ENCODE measurements at places on chromosomes 6 and 20. TPM values are rescaled to one million over a fixed set of nuclear protein-coding genes. Genes with fewer than 3 reads are reported as not detected.

GRCh38 chr20:14561741-14562221, 224.4 kb upstream of the FLRT3 start:
- DNase-seq = no peak

DNA sequence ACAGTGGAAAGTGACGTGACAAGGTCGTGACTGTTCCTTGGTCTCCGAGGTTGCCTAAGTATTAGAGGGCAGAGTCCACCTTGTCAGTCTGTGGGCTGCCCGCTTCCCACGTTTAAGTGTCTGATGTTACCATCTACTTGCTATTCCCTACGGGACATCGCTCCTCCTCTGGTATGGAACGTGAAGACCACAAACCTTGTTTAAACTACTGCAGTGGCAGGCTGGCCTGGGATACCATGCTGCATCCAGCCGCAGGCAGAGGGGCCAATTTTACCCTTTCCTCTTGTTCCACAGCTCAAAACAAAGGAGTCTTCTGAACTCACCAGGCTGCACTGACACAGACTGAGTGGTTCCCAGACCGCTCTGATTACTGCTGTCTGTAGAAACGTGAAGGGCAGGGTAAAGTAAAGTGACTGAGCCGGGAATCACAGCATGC, 275.9 kb downstream of the FOXC1 start:
- no peak for DNase-seq

DNA sequence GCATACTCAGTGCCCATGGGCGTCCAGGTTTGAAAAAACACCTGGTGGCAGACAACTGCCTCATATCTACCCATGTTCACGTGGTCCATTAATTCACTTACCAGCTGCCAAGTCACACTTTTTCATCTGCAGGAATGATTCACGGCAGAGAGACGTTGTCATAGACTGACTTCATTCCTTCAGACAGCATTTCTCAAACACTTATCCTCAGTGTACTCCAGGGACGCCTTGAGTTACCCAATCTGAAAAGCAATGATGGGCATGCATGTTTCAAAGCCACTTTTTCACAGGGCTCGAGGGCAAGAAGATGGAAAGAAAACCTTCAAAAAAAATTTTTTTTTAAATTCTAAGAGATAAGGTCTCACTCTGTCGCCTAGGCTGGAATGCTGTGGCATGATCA, 6.0 kb downstream of the MMP24OS start:
- no peak for DNase-seq

GRCh38 chr6:113774127-113774825, 82.9 kb upstream of the MARCKS start:
- DNase-seq = no peak

Gene TMEM244
- not detected for total RNA-seq

DNA sequence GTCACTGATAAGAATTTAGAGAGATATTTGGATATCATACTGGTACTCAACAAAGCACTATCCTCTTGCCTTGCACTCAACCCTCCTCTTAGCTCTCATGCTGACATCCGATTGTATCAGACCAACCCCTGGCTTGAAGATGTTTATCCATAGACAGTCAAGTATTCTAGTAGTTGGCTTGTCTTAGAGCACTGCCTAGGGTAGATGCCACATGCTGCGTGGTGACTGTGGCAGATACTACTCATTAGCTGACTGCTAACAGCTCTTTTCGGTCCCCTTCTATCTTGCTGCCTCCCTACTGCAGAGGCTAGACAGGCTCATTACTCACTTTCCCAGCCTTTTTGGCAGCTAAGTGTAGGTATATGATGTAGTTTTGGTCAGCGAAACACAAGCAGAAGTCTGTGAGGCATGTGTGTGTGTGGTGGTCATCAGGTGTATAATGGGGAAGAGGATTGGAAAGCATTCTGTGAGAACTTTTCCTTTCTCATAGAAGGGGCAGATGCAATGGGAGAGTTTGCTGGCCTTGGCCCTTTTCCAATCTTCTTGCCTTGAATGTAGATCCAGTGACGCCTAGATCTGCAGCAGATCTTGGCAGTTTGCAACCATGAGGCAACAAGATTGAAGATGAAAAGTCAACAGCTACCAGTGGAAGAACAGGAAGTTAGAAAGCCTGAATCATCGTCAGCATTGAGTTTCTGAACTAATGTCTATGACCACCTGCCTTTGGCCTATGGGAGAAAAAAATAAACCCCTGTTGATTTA, 4.4 kb upstream of the IFNGR1 start:
- no peak for DNase-seq

Gene ZNF334
- total RNA-seq = not detected

DNA sequence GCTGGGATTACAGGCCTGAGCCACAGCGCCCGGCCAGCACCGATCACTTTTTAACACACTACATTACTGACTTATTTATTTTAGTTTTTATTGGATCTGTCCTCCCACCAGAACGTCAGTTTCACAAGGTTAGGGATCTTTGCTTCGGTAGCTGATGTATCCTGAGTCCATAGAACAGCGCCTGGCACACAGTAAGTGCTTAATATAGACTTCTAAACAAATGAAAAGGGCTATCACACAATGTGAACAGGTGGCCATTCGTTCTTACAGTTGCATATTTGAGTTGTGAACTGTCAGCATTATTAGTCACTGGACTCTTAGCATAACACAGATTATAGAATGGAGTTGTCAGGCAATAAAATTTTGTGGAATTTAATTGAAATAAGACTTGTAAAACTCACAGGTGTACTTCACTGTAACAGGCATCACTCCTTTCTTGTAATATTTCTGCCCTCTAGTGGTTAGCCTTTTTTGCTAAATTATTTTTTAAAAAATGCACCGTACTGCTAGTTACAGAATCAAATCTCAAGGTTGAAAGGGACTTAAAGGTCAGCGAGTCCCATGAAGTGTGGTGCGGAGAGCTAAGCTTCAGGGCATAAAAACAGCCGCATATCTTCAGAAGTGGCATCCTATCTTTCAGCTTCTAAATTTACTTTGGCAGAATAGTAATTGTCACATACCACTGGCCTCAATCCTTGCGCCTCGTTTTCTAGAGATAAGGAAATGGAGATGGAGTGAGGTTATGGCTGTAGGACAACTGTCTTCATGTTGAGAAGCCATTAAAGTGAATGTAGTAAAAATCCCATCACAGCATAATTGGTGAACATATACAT, 3.4 kb upstream of the TBC1D7 start:
- DNase-seq = peak; percentile 31

Gene NOX3
- total RNA-seq = not detected

Gene SEL1L2
- total RNA-seq = not detected

DNA sequence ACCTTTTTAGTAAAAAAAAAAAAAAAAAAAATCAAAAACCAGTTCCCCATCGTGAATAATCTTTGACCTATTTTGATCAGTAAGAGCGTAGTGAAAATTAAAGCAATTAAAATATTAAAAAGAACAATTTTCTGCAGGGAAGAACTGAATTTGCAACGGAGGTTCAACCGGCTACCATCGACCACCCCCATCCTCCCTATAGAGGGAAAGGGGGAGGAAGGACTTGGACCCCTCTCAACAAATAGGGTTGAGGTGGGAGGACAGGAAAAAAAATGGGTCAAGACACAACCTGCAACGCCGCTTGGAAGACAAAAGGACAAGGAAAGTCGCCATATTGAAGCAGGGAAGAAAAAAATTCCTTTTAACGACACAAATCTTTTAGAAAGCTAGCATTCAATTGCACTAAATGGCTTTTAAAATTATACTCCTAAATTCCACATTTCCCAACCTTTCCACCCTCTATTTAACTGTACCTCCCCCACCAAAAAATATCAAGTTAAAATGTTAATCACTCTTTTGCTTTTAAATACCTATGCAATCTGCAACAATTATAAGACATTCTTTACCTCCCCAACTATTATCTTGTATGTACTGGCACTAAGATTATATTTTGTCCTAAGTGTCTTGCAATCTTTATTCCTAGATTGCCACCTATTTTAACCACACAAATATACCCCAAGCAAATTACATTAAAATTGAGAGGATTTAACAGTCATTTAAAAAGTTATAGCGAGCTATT, 1.7 kb downstream of the PPP1R10 start:
- peak; percentile 57 for DNase-seq

DNA sequence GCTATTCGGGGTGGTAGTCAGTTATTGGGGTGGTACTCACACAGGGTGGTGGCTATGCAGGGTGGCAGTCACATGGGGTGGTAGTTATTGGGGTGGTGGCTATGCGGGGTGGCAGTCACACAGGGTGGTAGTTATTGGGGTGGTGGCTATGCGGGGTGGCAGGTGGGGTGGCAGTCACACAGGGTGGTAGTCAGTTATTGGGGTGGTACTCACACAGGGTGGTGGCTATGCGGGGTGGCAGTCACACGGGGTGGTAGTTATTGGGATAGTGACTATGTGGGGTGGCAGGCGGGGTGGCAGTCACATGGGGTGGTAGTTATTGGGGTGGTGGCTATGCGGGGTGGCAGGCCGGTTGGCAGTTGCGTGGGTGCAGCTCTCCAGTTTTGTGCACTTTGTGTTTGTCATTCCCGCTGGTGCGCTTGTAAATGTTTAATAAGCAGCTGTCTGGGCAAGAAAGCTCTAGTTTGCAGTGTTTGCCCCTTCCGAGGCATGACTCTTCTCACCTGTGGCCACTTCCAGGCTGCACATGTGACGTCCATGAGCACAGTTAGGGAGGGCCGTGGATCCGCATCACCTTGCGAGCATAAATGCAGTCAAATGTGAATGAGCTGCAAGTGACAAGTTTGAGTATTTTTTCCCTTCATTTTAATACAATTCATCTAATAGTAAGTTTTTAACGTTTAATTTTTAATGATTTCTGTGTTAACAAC, 219.0 kb upstream of the CST7 start:
- no peak for DNase-seq

Gene ARMC12
- total RNA-seq = not detected

DNA sequence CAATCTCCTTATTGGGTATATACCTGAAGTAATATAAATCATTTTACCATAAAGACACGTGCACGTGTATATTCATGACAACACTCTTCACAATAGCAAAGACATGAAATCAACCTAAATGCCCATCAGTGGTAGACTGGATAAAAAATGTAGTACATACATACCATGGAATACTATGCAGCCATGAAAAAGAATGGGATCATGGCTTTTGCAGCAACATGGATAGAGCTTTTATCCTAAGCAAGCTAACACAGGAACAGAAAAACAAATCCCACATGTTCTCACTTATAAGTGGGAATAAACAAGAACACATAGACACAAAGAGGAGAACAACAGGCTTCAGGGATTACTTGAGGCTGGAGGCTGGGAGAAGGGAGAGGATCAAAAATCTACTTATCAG, 208.3 kb upstream of the QKI start:
- no peak for DNase-seq

DNA sequence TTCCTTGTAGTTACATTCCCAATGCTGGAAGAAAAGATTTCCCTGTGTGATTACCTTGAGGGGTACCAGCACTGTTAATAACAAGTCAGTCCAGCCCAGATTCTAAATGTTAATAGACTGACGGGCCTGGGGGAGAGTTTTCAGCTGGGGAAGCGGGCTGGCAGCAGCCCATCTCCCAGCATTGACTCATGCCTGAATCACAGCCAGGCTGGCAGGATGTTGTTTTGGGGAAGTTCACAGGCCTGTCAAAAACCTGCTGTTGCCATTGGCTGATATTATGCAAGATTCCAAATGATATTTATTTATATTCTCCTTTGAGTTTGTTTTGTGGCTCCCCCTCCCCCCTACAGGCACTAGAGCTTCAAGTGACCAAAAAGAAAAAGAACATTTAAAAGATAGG, 213.9 kb upstream of the CNR1 start:
- DNase-seq = no peak

DNA sequence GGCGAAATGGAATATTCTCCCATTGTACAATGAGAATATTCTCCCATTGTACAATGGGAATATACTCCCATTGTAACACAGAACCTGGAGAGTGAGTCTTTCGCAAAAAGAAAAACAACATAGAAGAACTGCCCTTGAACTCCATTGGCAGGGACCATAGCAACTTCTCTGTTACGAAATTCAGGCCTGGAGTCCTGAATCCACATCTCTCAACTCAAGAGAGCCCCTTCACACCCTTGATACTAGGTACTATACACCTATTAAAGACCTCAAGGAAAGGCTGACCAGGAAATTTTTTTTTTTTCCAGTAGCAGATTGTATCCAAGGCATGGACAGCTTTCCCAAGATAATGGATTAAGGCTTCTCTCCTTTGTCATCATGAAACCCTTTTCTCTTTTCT, 1687.0 kb downstream of the GRIK2 start:
- DNase-seq = no peak

DNA sequence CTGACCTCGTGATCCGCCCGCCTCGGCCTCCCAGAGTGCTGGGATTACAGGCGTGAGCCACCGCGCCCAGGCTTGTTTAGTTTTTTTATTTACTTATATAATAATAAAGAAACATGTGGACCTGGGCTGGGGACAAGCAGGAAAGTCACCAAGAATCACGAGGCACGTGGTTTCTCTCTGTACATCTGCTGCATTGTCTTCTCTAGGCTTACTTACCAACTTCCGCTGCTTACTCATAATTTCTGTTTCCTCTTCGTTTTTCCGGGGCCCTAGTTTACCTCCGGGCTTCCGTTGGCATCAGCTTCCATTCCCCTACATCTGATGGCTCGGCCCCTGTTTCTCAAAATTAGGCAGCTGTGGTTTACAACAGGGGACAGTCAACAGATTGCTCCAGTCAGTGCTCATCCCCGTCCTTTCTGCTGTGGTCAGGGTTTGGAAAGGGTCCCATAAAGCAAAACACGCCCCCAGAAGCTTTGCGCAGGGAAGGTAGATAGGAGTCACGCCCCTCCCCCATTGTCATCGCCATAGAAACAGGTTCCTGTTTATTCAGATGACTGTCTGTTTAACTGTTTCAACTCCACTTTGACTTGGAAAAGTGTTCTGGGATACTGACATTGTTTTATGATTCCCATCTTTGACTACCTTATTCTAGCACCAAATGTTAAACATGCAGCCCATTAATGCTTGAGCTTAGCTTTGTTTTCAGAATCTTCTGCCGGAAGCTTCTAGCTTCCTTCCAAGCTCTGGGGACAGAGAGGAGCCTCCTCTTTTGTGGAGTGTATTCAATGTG, 31.9 kb upstream of the TXLNB start:
- DNase-seq = peak; percentile 11

Gene CGA
- not detected for total RNA-seq

Gene CPNE5
- total RNA-seq = not detected

DNA sequence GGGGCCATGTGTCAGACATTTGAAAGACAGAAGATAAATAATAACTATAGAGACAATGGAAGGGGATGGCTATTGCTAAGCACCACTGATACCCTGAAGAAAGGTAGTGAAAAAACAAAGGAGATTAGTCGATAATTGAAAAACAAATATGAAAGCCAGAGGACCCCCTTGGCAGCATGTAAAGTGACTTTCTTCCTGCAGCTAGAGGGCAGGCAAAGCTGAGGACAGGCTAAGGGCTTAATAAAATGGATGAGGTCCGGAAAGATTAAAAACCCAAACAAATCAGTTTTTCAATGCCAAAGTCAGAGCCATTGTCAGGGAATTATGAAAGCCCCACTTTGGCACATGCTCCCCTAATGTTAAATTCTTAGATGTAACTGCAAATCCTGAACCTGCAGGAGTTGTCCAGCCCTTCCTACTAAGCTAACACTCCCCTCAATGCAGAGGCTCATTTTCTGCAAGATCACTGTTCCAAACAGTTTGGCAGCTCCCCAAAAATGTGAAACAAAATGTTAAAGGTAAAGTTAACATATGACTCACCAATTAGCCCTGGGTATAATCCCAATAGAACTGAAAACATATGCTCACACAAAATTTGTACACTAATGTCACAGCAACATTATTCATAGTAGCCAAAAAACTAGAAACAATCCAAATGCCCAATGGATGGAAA, 1177.9 kb downstream of the GRIK2 start:
- DNase-seq = no peak

Gene LY86
- not detected for total RNA-seq

- no peak for DNase-seq
Observed at GRCh38 chr20:45340236-45340847, 7.9 kb downstream of the SDC4 start.

GRCh38 chr6:90019216-90019615, 124.9 kb downstream of the GJA10 start:
- no peak for DNase-seq
